ENCODE measurements at places on chromosomes 13 and 19.

DNA sequence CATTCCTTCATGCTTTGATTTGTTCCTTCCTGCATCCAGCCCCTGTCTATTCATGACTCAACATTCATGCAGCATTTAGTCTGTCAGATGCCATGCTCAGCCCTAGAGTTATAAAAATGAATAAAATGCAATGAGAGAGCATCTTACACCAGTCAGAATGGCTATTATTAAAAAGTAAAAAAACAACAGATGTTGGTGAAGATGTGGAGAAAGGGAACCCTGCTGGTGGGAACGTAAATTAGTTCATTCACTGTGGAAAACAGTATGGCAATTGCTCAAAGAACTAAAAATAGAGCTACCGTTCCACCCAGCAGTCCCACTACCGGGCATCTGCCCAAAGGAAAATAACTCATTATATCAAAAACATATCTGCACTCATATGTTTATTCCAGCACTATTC lies 70.0 kb upstream of the GTF3A start:
- DNase-seq, result no peak

DNA sequence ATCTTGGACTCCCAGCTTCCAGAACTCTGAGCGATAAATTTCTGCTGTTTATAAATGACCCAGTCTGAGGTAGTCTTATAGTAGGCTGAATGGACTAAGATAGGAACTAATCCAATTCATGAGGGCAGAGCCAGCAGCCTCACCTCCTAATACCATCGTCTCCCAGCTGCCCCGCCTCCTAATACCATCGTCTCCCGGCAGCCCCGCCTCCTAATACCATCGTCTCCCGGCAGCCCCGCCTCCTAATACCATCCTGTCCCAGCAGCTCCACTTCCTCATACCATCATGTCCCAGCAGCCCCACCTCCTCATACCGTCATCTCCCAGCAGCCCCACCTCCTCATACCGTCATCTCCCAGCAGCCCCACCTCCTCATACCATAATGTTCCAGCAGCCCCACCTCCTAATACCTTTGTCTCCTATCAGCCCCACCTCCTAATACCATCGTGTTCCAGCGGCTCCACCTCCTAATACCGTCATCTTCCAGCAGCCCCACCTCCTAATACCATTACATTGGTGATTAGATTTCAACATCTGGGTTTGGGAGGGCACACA lies 2.4 kb upstream of the ARGLU1 start:
- peak; percentile 89 for DNase-seq

DNA sequence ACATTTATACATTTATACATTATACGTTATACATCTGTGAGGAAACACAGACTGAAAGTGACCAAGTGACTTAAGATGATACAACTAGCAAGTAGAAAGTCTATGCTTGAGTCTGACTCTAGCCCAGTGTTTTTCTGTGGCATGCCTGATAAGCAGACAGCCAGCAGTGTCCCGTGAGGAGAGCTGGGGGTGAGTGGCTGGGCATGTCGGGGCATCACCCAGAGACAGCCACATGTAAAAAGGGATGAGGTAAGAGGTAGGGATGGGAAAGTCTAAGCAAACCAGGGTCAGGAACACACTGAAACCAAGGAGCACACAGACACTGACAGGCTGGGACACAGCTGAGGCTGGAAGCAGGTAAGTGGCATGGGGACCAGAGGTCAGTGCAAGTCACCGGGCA lies 333.2 kb downstream of the FOXO1 start:
- no peak for DNase-seq

DNA sequence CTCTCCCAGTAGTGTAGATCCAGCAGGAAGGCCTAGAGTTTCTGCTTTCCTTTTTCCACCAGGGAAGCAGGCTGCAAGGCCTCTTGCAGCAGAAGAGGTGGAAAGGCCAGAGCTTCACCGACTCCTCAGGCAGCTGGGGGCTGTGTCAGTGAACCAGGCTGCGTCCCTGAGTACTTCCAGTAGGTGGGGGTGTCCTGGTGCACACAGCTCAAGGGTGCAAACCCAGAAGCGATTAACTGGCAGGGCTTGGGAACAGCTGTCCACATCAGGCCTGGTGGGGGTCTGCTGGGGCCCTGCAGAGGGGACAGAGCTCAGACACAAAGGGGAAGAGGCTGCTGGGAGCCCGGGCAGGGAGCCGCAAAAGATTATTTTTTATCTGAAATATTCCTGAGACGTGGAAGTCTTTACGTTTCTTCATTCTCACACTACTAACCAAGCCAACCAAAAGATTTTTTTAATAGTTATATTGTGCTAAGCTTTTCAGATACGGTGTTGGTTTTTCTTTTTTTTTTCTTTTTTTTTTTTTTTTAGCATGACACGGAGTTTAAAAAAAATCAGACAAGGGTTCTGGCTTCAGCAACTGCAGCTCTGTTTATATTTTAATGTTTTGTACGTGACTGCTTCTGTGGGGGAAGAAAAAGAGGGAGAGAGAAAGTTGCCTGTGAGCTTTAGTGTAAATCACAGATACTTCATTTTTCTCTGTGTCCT lies 11.0 kb downstream of the TSHZ3 start:
- DNase-seq, result no peak

GRCh38 chr19:755063-755462 lies 4.2 kb downstream of the MISP start:
- no peak for DNase-seq

GRCh38 chr13:43195551-43195950 lies 172.2 kb downstream of the DNAJC15 start:
- no peak for DNase-seq

DNA sequence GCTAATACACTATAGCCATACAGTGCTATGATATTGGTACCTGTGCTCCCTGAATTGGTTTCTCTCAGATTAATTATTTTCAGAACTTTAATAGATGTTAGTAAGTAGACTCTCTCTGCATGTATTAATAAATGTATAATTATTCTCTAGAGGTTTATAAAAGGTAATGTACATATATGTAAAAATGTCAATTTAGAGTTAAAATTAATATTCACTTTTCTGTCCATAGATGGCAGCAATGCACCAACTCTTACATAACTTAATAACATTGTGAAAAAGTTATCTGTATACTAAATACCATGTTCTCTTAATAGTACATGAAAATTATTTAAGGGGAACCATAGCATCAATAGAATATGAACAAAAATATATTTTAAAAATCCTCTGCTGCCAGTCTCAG lies 515.0 kb upstream of the KLHL1 start:
- no peak for DNase-seq

DNA sequence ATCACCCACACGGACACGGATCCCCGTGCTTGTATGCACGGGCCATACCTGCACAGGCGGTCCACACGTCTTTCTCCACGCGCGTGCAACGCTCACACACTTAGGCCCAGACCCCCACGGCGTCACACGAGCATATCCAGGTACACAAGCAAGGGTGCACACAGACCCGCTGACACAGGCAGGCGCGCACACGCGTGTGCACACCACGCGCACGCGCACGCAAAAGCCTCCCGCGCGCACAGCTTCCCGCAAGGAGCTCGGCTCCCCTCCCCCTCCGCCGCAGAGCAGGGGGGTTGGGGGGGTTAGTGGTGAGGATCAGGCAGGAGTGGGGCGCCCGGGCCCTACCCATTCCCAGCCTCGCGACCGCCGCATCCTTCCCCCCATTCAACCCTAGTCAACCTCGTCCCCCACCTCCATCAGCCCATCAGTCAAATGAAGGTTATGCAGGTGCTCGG lies 407 bp downstream of the RAB3A start:
- DNase-seq, result peak; percentile 93

DNA sequence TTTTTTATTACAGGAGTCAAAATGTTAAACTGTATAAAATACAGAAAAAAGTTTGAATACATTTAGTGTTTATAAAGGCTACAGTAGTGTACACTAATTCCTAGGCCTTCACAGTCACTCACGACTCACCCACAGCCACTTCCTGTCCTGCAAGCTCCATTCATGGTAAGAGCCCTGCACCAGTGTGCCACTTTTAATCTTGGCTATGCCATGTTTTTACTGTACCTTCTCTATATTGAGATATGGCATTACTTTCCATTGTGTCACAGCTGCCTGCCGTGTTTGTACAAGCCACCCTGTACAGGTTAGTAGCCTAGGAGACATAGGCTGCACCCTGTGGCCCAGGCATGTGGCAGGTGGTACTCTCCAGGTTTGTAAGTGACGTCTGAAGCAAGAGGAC lies 32.1 kb downstream of the C1QTNF9 start:
- no peak for DNase-seq

GRCh38 chr13:51821606-51822005 lies 17.6 kb upstream of the DHRS12 start:
- DNase-seq, result no peak

GRCh38 chr13:95267662-95268342 lies 33.4 kb downstream of the ABCC4 start:
- DNase-seq, result no peak

- peak; percentile 85 for DNase-seq
These were observed 1.8 kb downstream of the DACH1 start for GRCh38 chr13:71864986-71865873.

Measured in spleen (tissue), 13 donors.